ENCODE measurements at places on chromosomes 3 and 15.
A peak's percentile ranks its signal among the peaks of the same experiment; 100 is the strongest.

DNA sequence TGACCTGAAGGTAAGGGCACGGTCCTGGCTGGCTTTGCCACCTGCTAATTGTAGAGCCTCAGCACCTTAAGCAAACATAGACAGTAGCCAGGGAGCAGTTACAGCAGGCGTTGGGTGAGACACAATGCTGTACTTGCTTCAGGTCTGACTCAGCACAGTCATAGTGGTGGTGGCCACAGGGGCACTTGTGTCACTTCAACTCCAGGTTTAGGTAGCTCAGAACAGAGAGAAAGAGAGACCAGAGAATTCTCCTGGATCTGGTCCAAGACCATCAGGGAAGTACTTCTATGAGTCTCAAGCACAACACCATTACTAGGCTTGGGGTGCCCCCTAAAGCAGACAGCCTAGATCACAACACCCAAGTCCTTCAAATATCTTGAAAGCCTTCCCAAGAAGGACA is 204.4 kb downstream of the OTOL1 start:
- peak; percentile 30 for DNase-seq

DNA sequence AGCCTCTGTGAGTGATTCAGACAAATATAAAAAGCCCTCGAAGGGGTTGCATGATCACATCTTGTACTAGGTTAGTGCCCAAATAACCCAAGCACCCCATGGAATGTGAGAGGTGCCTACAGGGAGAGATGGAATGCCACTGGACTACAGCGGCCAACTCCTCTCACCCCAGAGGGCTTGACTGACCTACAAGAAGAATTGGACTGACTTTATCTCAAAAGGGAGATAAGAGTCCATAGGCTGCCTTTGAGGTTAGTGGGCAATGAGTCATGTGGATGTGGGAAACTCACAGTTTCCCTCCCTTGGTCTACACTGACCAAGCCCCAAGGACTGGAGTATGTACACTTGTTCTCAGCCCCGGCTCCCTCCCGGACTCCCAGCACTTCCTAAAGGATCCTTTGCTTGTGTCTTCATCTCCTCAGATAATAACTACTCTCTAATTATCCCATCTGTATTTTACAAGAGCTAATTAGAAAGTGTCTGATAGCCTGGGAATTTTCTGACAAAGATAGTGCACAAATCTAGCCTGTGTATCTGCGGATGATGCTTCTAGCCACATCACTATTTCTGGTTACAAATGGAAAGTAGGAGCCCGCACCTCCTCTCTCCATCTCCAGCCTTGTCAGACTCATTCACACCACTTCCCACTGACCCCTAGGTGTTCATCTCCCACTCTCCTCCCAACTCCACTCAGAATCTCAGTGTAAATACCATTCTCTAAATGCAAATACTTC is 547.8 kb upstream of the TBL1XR1 start:
- DNase-seq, result peak; percentile 61

DNA sequence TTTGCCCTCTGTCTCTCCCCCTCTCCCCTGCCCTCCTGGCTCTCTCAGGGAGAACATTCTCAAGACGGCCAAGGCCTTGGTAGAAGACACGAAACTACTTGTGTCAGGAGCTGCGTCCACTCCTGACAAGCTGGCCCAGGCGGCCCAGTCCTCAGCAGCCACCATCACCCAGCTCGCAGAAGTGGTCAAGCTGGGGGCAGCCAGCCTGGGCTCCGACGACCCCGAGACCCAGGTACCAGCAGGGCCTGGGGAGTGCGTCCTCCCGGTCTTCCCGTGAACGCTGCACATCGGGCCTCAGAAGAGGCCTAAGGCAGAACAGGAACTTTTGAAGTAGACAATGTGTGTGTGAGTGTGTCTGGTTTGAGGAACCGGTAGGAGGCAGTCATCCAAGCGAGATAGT is 245.4 kb upstream of the TPM1 start:
- no peak for DNase-seq

- DNase-seq, result no peak
These were observed 7.9 kb downstream of the POPDC2 start for GRCh38 chr3:119652306-119653033.

DNA sequence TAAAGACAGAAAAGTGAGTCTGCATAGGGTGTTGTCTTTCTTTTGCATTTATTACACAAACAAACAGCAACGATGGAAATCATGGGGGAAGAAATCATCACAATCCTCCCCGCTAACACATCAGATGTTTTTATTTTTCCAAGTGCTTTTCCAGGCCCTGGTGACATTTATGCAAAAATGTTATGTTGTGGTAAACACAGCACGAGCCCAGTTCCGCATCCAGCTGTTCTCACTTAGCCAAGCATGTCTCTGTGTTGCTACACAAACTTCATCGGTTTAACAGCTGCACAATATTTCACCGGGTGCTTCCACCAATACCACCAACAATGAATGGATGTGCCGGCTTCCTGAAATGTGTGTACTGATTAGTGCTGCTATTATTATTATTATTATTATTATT is 53.7 kb upstream of the ABHD17C start:
- DNase-seq, result no peak

DNA sequence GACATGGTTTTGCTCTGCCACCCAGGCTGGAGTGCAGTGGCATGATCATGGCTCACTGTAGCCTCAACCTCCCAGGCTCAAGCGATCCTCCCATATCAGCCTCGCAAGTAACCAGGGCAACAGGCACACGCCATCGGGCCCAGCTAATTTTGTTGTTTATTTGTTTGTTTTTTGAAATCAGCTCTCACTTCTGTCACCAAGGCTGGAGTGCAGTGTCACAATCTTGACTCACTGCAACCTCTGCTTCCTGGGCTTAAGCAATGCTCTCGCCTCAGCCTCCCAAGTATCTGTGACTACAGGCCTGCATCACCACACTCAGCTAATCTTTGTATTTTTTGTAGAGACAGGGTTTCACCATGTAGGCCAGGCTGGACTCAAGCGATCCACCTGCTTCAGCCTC is 26.3 kb upstream of the PLCH1 start:
- no peak for DNase-seq

DNA sequence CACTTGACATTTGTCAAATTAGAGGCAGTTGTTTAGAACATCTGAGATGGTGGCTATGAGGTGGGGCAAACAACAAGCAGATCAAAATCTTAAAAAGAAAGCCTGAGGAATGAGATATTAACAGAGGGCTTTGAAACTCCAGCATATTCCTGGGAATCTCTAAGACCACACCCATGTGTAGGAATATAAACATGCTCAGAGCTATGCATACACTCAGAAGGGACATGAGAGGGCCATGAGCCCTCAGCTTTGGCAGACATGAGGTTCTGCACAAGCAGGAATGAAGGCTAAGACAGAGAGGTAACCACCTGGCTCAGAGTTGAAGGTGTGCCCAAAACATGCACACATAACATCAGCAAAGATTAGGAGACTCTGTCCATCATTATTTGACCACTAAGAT is 37.9 kb downstream of the ATP10A start:
- DNase-seq, result no peak

DNA sequence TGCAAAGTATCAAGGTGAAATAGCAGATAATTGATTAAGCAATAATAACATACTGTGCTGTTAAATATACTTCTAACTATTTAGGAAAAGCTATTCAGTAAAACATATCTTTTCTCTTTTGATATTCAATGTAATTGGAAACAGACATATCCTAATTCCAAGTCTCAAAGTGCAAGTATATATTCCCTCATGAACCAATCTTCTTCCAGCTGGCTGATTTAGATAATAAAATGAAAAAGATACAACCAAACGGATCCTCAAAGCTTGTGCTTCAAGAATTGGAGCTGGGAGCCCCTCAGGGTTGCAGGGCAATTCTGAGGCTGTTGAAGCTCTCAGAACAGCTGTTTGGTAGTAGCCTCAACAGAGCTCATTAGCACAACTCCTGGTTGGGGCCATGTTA is 236.6 kb downstream of the ZIC1 start:
- no peak for DNase-seq

DNA sequence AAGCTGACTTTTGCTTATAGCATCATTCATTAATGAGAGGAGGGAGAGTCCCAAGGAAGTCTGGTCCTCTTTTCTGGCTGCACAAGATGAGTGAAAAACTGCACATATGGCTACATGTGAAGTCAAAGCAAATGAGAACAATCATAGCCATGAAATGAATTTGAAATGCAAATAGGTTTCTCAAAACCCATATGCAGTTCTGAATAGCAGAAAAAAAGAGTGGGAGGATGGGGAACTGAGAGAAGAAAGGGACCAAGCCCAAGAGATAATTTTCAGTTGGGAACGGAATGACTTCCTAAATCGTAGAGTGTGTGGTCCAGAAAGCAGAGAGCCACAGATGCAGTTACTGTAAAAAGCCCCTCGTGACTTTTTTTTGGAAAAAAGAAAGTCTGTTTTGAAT is 66.3 kb downstream of the GTPBP8 start:
- no peak for DNase-seq

DNA sequence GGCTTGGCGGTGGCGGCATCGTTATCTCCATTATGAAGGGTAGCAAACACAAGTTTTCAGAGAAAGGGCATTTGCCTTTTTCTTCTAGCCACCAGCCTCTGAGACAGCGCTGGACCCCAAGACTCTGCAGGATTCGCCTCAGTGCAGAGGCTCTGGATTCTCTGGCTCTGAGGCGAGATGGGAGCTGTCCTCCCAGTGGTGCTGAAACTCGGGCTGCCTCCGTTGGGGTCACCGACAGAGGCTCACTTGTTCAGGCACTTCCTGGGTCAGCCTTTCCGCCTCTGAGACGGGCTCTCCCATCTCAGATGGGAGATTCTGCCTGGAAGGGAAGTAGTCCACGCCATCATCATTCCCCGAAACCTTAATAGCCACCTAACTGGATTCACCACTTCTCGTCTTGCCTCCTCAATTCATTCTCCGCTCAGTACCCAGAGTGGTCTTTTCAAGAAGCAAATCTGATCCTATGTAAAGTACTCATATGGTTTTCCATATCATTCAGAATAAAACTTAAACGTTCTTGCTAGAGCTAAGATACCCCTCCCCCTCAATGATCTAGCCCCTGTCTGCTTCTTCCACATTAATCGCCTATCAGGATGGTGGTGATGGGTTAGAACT is 76.9 kb downstream of the RHCG start:
- peak; percentile 65 for DNase-seq

GRCh38 chr3:123658118-123658851 is 73.4 kb upstream of the HACD2 start:
- no peak for DNase-seq

- DNase-seq, result no peak
These were observed 34.9 kb downstream of the AMOTL2 start for GRCh38 chr3:134339331-134339730.

GRCh38 chr3:103059432-103059831 is 624.6 kb downstream of the ZPLD1 start:
- no peak for DNase-seq

DNA sequence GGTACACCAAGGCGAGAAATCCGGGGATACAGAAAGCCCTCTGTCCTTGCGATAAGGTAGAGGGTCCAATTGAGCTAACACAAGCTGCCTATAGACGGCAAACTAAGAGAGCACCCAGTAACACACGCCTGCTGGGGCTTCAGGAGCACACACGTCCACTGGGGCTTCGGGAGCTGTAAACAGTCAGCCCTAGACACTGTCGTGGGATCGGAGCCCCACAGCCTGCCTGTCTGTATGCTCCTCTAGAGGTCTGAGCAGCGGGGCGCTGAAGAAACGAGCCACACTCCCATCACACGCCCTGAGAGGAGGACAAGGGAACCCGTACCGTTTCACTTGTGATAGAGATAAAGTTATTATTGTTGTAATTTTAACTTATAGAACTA is 486 bp downstream of the SAMMSON start:
- DNase-seq, result peak; percentile 2

- no peak for DNase-seq
These were observed 1128.5 kb downstream of the TBL1XR1 start for GRCh38 chr3:176068750-176069149.

DNA sequence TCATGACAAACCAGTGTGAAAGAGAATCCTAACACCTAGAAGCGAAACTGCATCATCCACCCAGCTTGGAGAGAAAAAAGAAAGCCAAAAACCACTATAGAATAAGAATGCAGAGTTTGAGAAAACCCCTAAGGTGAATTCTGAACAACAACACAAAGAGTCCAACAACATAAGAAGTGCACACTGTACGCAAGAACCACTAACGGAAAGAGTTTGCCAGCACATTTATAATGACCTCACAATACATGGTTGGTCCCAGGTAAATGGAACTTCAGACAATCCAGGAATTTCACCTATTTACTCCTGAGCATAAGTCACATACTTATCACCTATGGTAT is 128.3 kb upstream of the BHLHE40 start:
- DNase-seq, result no peak

DNA sequence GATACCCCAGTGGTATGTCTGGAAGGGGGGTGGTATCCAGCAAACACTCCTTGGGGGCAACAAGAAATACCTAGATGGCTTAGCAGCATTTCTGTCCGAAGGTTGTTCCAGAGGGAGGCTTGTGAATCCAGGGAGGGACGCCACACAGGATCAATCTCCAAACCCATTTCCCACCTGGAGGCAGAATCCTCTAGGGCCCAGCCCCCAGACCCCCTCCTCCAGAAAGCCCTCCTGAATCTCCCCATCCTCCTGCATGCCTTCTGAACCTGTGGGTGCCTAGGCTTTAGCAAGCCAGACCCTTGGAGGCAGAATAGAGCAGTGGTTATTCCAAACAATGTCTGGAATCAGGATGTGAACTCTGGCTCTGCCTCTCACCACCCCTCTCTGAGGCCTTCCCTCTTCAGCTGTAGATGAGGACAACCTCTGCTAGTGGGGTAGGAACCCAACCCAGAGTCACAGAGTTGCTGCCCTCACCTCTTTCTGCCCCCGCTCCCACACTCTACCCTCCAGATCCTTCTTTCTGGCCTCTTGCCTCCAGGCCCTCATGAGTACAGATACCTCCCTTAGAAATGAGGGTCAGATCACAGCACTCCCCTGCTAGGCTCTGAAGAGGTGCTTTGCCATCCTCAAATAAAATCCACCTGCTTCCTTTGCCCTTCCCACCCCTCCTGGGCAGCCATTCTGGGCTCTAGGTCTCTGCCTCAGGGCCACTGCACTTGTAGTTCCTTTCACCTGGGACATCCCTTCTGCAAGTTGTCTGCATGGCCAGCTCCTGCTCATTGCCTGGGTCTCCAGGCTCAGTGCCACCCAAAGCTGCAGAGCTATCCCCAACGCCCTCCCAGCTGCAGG is 8.1 kb downstream of the CISH start:
- no peak for DNase-seq

GRCh38 chr3:118001380-118001779 is 1033.3 kb downstream of the IGSF11 start:
- peak; percentile 18 for DNase-seq

GRCh38 chr3:177357352-177358090 is 160.2 kb upstream of the TBL1XR1 start:
- peak; percentile 81 for DNase-seq

- DNase-seq, result no peak
These were observed 27.9 kb downstream of the SIDT1 start for GRCh38 chr3:113560271-113560670.

DNA sequence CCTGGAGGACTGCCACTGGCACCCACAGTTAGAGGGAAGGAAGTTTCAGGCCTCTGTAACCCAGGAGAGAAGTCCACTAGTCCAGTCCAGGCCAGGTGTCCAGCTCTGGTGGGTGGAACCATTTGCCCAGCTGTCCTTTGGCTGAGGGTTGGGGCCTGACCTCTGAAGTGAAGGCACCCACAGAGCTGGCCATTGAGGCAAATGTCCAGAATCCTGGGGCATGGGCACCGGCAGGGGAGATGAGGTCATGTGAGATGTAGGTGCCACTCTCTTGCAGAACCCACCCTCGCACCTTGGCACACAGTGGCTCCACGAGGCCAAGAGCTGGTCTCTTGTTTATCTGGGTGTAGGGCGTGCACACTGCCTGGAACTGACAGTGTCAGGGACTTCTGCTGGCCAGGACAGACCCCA is 162.8 kb downstream of the SMAD6 start:
- DNase-seq, result no peak
